ENCODE measurements at places on chromosomes 3 and 15. TPM values are rescaled to one million over a fixed set of nuclear protein-coding genes. Genes with fewer than 3 reads are reported as not detected.

- no peak for DNase-seq
- H3K4me3 ChIP-seq: no peak overlapping the region
- no peaks in the 10 kb centered on the region for H3K4me1 ChIP-seq
- H3K27ac ChIP-seq: no peak overlapping the region
Observed at GRCh38 chr3:196686436-196686835, 25.6 kb downstream of the CEP19 start.

Gene ACOX2
- total RNA-seq: 20.5 TPM

GRCh38 chr3:9012521-9012920 lies 49.2 kb upstream of the RAD18 start:
- H3K36me3 ChIP-seq: no peaks in the 10 kb centered on the region
- no peaks in the 10 kb centered on the region for H3K27me3 ChIP-seq
- no peak for DNase-seq

DNA sequence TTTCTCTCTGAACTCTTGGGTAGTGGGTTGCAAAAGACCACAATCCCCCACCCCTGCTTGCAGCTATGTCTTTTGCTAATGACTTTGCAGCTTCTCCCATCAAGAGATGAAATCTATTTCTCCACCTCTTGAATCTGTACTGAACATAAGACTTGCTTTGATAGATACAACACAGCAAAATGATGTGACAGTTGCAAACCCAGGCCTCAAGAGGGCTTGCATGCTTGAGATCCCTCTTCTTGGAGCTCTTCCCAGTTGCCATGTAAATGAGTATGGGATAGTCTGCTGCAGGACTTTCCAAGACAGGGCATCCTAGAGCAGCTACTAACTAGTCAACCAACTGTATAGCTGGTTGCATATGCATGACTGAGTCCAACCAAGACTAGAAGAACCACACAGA lies 783.6 kb downstream of the PDCD6IP start:
- H3K27ac ChIP-seq: no peak overlapping the region
- no peaks in the 10 kb centered on the region for H3K36me3 ChIP-seq
- H3K4me3 ChIP-seq: no peak overlapping the region
- DNase-seq: no peak
- H3K27me3 ChIP-seq: no peaks in the 10 kb centered on the region

DNA sequence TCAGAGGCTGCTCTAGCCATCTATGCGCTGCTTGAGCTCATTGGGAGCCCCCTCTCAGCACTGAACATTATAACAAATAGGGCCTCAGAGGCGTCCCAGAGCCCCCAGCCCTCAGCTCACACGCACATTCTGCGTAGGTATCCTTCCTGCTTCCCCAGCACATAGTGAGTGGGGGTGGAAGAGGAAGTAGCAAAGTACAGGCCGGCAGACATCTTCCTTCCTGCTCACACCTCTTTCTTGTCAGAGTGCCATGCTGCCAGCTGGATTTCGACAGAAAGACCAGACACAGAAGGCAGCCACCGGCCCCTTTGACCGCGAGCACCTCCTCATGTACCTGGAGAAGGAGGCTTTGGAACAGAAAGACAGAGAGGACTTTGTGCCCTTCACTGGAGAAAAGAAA lies 16.6 kb downstream of the TMOD2 start:
- no peaks in the 10 kb centered on the region for H3K27me3 ChIP-seq
- no peaks in the 10 kb centered on the region for H3K4me1 ChIP-seq
- H3K27ac ChIP-seq: no peak overlapping the region
- H3K4me3 ChIP-seq: no peak overlapping the region
- H3K36me3 ChIP-seq: no peaks in the 10 kb centered on the region
